ENCODE measurements at places on chromosomes 4 and X. TPM values are rescaled to one million over a fixed set of nuclear protein-coding genes. Genes with fewer than 3 reads are reported as not detected.

DNA sequence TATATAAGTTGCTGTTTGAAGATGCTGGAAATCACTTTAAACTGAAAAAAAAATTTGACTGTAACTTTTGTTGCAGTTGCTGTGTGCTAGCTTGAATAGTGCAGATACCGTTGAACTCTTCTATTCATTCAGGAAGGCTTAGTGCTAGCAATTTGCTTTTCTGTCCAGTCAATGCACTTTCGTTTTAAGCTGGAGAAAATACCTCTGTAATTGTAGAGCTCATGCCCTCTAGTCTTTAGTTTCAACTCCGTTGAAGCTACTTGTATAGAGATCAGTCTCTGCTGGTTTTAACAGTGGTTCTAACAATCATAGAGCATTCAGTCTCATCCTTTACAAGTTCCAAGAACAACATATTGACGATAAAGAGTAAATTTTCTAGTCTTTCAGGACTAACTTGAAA, 49.0 kb upstream of the TRPC3 start:
- no peak for DNase-seq

- DNase-seq = no peak
Observed at GRCh38 chrX:35251226-35251625, 308.6 kb downstream of the FAM47B start.

Gene FGFR3
- total RNA-seq = 0.53 TPM

Gene ATP1B4
- total RNA-seq = not detected

GRCh38 chr4:170978990-170979389, 834.2 kb upstream of the GALNTL6 start:
- no peak for DNase-seq

Gene FHIP1A
- total RNA-seq = 2.6 TPM

Gene TMSB15C
- total RNA-seq = 3.6 TPM
